ENCODE measurements at places on chromosomes 7 and 10.

- no peak for DNase-seq
These were observed 191.0 kb downstream of the EVX1 start for GRCh38 chr7:27433581-27433980.

DNA sequence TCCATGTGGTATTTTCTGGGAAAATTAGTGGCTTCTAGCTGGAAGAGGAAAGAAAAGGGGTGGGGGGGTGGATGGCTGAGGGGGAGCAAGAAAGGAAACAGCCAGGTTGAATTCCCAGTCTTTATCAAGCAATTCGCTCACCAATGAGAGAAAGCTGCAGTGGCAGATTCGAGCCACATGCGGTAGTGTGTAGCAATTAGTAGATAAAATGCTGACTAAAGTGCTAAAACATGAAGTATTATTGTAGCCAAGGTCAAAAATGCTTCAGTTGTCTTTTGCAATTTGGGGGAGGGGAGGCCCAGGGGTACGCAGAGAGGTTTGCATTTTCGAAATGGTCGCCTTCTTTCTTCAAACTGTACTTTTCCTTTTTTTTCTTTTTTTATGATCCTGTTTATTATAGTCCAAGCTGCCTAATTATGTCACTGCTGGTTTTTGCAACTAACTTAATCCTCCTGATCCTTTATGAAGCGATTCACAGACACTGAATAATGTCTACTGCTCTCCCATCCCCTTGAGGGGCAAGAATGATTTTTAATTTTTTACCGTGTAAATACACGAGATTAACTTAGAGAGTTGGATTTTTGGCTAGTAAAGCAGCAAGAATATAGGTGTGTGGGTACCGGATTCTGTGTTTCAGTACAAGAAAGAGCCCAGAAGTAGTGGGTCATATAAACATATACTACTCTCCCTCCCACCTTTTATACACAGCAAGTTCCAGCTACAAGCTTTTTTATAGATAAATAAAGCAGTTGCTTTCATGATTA, 3.6 kb upstream of the ARID5B start:
- no peak for DNase-seq

DNA sequence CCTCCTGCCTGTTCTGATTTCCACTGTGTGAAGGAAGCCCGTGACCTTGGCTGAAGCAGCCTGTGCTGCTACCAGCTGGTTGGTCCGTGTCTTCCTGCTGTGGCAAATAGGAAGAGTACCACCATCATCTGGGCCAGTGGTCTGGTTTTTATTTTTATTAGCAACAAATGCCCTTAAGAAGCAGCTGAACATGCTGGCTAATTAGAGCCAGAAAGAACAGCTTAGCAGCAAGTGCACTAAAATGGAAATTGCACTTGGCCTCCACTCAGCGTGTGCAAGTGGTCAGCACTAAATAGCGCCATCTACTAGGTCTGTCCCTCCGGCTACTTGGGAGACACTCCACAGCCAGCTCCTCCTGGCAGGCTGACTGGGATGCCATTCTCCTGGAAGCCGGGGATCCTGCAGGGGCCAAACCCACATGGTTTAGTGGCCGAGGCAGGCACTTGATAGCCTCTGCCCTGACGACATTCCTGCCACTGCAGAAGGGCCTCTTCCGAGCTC, 690.3 kb upstream of the FOXK1 start:
- DNase-seq: no peak

DNA sequence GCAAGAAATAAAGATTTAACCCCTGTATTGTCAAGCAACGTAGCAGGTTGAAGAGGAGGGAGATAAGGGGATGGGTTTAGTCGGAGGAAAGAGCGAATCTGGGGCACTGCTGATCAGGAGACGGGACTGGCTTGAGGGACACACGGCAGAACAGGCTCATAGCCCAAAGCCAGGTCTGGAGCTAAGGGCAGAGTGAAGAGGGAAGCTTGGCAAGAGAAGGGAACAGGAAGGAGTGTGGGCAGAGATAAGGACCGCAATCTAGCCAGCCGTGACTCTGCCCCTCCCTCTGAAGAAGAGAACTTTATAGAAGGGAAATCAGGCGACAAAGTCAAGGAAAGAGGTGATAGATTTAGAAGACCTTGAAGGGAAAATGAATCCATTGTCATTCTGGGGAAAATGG, 67.6 kb downstream of the CAV1 start:
- DNase-seq: no peak

DNA sequence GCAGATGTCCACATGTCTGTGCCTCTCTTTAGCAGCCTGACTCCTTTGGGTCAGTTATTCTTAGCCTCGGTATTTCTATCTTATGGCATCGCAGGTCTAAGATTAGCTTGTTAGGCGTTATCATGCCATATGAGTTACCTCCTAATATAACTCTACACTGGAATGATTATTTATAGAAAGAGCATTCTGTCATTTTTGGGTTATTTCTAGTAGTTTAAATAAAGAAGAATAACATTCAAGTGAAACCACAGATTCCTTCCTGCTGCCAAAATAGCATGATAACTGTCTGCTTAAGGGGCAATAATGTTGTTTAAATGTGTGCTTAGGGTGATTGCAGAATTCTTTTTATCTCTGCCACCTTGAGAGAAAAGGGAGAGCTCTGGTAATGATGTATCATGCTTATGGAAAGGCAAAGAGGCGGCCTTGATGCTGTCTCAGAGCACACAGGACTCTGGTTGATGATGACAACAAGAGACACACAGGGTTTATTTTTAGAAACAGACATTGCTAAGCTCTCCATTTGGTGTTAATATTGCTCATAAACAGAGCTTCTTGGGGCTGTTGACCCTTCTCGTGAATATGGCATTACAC, 10.4 kb downstream of the HDAC9 start:
- DNase-seq: no peak

- DNase-seq: no peak
These were observed 56.4 kb downstream of the THNSL1 start for GRCh38 chr10:25072786-25073185.

GRCh38 chr10:72024596-72024995, 60.4 kb downstream of the CHST3 start:
- DNase-seq: no peak

DNA sequence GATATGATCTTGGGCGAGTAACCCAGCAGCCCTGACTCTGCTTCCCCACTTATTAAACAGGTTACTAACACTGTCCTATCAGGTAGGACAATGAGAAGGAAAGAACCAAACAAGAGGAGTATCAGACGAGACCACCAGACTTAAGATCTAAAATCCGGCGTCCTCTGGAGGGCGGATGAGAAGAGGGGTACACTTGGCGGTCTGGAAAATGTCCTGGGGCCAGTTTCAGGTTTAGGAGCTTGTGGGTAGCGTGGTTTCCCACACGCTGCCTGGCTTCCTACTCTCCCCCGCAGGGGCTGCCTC, 635 bp downstream of the ZNF32 start:
- no peak for DNase-seq

- DNase-seq: no peak
These were observed 305.8 kb downstream of the PLXNA4 start for GRCh38 chr7:132270517-132270916.

GRCh38 chr7:72025381-72025960, 386.7 kb downstream of the CALN1 start:
- no peak for DNase-seq

- DNase-seq: no peak
These were observed 255.1 kb upstream of the LRRN3 start for GRCh38 chr7:110835849-110836248.

DNA sequence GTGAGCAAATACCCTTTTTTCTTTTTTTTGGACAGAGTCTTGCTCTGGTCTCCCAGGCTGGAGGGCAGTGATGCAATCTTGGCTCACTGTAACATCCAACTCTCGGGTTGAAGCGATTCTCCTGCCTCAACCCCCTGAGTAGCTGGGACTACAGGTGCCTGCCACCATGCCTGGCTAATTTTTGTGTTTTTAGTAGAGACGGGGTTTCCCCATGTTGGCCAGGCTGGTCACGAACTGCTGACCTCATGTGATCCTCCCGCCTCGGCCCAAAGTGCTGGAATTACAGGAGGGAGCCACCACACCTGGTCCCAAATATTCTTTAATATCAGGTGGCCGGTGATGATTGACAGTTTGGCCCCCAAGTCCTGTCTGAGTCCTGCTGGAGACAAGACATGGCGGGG, 6.6 kb downstream of the LAT2 start:
- DNase-seq: no peak

DNA sequence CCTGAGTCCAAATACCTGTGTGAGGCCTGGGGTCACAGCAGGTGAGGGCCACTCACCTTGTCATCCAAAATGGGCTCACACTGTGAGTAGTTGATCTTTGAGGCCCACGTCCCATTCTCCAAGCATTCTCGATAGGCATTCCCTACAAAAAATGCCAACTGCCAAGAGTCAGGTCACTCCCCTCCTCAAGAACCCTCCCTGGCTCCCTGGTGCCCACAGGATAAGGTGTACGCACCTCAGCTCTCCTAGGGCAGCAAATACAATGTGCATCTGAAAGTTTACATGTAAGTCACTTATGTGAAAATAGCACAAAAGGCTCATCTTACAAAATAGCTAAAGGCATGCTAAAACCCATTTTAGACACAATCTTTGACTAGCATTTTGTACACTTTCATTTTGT, 15.1 kb downstream of the CRHR2 start:
- DNase-seq: no peak

All from iPS DF 6.9 (cell line).